ENCODE measurements at places on chromosomes 4 and X.

DNA sequence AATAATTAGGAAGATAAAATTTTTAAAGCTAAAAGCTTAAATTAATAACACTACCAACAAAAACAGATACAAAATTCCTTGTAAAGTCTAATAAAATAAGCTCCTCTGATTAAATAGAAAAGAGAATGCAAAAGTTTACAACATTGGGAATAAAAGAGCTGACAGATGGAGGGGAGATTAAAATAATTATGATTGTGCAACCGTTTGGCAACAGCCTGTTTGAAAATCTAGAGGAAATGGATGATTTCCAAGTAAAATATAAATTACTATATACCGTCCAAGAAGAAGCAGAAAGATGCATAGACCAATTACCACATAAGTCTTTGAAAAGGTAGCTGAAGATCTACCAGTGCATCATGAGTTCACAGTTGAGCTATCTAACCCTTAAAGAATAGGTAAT lies 46.4 kb upstream of the VBP1 start:
- DNase-seq = no peak

DNA sequence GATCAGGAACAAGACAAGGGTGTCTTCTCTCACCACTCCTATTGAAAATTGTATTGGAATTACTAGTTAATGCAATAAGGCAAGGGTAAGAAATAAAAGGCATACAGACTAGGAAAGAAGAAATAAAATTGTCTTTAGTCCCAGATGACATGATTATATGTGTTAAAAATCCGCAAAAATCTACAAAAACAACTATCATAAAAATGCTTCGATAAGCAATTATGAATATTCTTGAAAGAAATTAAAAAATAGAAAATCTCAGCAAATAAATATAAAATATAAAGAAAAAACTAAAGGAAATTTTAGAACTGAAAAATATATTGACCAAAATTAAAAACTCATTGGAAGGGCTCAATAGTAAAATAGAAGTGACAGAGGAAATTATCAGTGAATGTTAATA lies 243.3 kb downstream of the ZNF674 start:
- DNase-seq = no peak

DNA sequence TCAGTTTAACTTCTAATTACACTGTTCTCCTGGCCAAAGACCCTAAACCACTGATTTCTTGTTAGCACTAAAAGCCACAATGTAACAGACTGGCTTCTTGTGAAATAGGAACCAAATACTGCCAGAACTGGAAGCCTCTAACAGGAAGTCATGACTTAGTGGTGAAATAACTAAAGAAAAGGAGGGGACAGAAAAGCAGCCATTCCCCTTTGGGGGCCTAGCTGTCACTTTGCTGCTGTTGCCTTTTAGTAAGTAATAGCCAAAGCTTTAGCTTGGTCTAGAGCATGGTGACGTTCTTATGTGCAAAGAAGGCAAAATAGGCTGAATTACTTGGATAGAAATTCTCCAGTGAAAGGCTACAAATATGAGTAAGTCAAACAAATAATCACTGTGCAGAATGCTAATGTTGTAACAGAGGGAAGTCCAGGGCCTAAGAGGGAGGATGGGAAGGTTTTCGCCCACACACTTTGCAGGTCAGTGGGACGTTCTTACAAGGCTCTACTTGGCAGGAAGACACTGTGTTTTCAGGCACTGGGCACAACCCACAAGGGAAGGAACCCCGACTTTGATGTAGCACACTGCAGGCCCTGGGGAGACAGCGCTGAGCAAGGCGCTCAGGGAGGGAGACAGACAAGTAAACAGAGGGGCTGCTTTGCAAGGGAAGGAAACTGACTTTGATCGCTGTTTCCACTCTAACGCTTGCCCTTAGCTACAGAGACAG lies 16.7 kb downstream of the GAB3 start:
- peak; percentile 41 for DNase-seq

DNA sequence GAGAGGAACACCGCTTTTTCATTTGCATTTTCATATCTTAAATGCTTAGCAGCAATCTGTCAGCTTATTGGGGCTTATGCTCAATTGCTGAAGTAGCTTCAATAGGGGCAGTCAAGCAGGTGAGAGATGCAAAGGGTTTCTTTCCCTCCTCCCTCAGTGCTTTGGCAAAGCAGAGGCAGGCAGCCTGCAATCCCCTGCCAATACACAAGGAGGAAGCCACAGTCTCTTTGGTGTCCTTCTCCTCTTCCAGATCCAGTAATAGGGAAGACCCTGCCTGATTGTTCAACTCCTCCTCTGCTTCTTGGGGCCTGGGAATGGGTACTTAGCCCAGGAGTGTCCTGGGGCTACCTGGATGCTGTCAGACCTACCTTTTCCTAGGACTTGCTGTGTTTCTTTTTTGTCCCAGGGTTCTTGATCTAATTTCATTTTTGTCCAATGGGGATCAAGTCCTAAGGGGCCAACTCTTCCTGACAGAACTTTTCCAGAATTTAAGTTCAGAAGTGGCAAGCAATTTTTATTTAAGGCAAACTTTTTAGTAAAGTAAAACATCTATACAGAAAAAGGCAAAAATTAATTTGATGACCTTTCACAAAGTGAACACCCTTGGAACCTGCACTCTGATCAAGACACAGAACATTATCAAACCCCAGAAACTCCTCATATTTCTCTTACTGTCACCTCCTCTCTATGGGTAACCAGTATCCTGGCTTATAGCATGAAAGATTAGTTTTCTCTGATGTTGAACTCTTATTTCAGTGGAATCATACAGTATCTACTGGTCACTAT lies 260.3 kb downstream of the PPP3CA start:
- no peak for DNase-seq

- DNase-seq = peak; percentile 23
Observed at GRCh38 chr4:122898370-122899150, 23.8 kb downstream of the NUDT6 start.

- no peak for DNase-seq
Observed at GRCh38 chrX:50075630-50076339, 125.0 kb downstream of the AKAP4 start.

DNA sequence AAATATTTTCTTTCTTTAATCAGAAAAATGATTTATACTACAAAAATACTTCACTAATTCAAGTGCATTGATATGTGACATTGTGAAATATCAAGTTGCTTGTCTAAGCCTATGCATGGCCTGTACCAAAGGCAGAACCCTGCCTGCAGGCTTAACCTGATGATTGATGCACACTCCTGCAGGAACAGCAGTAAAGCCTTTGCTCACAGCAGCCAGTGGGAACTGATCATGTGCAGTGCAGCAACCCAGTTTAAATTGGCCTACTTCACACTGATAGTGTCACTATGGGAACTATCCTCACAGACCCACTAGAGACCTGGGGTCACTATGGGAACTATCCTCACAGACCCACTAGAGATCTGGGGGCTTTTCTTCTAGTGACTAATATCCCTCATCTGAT lies 603.8 kb downstream of the RAPGEF2 start:
- DNase-seq = no peak

DNA sequence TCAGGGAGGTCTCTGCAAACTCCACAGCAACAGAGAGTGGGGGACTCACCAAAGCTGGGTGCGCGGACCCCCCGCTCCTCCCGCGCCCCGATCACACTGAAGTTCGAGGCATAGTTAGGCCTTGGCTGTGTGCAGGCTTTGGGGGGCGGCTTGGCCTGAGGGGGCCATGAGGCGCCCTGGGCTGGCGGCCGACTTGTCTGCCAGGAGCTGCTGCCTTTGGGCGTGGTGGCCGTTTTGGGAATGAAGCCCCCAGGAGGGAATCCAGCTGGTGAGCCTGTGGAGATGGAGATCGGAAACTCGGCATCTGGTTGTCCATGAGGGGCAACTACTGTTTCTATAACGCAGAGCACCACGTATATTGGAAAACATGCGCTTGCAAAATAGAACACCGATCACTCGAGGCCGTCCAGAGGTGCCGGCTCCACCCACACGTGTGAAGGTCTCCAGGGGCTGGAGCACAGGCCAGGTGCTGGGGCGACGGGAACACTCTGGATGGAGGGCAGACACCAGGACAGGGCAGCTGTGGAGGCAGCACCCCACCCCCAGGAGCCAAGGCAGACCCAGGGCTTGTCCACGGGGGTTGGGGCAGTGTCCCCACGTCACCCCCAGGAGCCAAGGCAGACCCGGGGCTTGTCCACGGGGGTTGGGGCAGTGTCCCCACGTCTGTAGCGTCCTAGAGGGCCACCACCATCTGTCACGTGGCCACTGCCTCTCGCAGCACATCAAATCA lies 25.9 kb upstream of the CPLX1 start:
- DNase-seq = no peak

DNA sequence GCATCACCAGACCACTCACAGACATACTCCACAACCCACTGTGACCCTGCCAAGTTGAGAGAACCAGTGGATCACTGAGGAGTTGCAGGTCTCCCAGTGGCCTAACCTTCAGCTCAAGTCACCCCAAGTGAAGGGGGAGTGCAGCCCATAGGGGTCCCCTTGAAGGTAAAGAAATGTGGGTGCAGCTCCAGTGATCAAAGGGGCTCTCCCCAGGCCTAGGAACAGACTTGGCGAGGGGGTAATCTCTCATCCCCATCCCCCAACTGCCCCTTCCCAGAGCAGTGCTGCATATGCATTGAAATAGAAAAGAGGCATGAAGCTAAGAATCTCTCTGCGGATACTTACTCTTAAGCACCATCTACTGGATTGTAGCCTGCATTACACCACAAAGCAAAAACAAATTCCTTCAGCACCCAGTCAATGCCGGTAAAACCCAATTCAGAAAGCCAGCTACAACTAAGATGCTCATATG lies 27.0 kb downstream of the MAGEE1 start:
- DNase-seq = peak; percentile 1

GRCh38 chr4:1043162-1043561 lies 31.7 kb downstream of the FGFRL1 start:
- no peak for DNase-seq

DNA sequence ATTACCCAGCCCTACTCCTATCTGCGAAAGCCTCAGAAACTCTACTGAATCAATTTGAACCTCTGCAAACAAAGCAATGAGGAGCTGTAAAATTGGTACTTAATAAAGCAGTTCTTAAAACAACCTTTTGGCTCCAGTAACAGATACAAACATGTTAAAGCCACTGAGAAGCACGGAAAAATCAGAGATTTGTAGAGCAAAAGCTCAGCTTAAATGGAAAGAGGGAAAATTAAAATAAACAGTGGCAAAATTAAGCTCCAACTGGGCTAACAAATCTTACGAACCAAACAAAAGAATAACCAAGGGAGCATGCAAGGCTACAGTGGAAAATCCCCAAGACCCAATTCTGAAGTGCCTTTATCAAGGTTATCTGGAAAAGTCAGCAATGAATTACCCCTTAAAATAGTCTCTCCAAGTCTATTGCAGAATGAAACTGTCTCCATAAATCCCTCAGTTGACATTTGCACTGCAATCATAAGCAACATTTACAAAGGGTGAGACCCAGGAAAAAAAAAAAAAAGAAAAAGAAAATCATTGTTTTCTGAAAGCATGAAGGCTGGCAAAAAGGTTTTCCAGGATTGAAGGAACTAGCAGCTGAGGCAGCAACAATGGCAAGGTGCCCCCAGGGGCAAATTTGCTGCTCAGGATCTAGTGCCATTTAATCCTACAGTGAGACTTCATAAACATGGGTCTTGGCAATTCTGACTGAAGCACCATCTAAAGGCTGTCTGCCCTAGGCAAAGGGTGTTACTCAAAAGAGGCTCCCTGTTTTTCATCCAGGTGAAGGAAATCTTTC lies 40.1 kb downstream of the USP46 start:
- DNase-seq = no peak
